ENCODE measurements at places on chromosomes 3 and 15.

GRCh38 chr3:191120447-191121298 is 78.4 kb upstream of the OSTN start:
- DNase-seq = no peak

DNA sequence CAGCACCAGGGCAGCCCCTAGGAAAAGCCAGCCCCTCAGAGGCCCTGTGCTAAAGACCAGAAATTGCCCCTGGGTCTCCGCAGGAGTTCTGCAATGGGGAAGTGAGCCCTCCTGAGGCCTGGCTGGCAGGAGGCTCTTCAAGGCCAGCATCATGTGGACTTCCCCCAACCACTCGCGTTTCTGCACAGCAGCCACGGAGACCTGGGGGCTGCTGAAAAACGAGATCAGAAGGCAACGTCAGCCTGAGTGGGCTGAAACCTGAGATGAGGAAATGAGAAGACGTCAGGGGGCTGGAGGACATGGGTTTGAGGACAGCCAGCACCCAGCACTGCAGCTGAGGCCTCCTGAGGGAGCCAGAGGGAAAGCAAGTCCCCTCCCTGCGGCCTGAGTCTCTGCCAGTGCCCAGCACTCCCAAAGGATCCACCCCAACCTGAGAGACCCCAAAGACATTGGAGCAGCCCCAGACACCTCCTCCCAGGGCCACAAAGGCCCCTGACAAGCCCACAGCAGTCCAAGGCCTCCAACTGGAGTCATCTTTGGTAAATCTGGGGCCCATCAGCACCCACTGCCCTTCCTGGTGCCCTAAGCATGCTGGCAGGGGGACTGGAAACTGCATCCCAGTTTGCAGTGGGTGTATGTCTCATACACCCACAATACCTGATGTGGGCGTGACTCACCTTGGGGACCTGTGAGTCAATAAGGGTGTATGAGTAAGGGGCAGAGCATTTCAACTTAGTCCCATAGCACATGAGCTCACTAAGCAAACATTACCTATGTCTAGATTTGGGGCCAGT is 29.2 kb upstream of the CYP11A1 start:
- no peak for DNase-seq

GRCh38 chr15:55742927-55743728 is at the start of gene PRTG:
PRTG (minus strand) TSS chr15:55743152; CDS start chr15:55742931, 221 bp downstream.
- no peak for DNase-seq

- DNase-seq = no peak
Measured at GRCh38 chr3:45434996-45435395, 46.6 kb downstream of the LARS2 start.

DNA sequence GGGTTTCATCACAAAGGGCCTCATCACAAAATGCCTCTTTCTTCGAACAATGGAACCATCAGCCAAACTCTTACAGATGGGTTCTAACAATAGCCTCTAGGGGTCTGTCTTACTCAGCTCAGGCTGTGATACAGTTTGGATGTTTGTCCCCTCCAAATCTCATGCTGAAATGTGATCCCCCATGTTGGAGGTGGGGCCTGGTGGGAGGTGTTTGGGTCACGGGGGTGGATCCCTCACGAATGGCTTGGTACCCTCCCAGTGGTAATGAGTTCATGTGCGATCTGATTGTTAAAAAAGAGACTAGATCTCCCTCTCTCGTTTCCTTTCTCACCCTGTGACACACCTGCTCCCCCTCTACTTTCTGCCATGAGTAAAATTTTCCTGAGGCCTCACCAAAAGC is 47.9 kb upstream of the LIPC start:
- DNase-seq = no peak

GRCh38 chr15:71804695-71805470 is 5.5 kb upstream of the NR2E3 start:
- DNase-seq = no peak

- no peak for DNase-seq
Measured at GRCh38 chr15:52093539-52094510, 18.8 kb downstream of the BCL2L10 start.

DNA sequence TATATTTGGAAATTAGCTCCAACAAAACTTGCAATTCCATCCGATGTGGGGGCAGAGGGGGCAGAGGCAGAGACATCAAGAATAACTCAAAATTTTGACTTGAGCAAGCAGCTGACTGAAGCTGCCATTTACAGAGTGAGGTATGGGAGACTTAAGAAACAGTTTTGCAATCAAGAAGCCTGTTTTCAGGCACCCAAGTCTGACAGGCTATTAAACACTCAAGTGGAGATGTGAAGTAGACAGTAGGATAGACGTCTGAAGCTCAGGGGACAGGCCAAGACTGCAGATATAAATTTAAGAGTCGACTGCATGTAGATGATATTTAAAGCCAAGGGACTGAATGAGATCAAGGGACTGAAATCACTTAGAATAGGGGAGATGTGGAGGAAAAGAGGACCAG is 9.9 kb upstream of the SH3BP5 start:
- no peak for DNase-seq

DNA sequence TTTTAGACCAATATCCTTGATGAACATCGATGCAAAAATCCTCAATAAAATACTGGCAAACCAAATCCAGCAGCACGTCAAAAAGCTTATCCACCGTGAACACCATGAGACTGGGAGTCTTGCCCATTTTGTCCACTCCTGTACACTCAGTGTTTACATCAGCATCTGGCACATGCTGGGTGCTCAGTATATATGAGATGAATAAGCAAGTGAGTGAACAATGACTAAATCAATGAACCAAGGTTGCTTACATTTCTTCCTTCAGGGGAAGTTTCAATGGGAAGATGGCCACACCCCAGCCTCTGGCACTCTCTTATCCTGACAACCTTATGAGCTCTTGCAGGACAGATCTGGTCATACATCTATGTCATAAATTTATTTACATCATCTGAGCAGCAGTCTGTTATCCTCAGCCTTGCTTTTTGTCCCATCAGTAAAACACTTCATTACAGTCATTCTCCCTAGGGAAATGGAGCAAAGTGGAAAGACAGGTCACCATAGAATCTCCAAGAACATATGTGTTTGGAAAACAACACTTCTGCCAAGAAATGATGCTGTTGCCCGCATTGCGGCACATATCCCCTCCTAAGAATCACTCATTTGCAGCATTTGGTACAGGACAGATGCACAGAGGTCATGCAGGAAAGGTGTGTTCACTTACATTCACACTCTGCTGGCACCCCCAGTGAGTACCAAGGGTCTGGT is 171.8 kb upstream of the EIF1B start:
- DNase-seq = no peak

DNA sequence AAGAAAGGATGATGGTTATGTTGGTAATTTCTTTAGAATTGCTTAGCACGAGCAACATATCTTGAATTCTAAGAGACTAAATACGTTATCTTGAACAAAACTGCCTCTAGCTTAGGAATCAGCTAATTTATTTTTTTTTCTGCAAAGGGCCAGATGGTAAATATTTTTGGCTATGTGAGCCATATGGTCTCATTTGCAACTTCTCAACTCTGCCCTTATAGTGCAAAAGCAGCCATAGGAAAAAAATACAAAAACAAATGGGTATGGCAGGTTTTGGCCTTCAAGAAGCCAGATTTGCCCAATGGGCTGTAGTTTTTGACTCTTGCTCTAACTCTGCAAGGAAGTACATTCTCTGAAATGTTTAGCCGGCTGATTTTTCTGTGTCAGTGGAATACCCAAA is 11.9 kb downstream of the OXSM start:
- DNase-seq = no peak

DNA sequence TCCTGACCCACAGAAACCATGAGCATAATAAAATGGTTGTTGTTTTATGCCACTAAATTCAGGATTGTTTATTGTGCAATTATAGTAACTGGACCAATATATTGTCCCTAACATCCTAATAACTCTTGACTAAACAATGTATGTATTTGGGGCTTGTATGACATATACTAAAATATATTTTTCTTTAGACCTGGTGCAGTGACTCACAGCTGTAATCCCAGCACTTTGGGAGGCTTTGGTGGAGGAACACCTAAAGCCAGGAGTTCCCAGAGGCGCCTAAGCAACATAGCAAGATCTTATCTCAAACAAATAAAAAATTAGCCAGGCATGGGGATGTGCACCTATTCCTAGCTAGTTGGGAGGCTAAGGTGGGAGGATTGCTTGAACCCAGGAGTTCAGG is 180.4 kb downstream of the SUCNR1 start:
- no peak for DNase-seq

GRCh38 chr3:136802481-136802996 is 16.4 kb upstream of the SLC35G2 start:
- no peak for DNase-seq

DNA sequence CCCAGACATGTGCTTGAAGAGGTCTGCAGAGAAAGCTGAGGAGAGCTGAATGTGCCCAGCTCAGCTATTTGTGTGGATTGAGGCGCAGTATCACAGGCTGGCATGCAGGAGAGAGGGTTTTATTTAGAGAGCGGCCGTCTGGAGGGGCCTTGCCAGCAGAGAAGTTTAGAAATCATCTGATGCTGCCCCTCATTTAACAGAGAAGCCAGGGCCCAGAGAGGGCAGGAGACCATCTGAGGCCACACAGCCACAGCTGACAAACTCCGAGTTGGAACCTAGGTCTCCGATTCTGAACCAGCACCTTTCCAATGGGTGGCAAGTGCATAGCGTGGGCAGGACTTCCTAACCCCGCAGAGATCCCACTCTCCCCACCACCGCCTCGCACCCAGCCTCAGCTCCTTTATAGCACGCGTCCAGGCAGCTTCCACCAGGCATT is 101.0 kb downstream of the LSM3 start:
- DNase-seq = no peak

DNA sequence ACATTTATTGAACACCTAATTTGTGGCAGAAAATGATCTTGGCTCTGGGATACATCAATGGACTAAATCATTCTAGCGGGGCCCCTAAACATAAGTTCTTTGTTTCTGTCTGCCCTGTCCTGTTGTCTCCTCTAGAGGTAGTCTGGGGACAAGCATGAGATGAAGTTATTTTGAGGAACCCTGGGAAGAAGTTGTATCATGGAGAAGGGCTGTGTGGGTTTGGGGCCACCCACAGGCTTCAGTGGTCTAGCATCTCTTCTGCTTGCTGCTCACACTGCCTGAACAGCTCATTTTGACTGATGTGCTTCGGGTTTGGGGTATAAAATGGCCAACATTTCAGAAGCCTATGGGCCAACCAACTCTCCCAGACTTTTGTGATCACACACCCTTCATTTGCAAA is 50.3 kb upstream of the OSBPL11 start:
- no peak for DNase-seq

DNA sequence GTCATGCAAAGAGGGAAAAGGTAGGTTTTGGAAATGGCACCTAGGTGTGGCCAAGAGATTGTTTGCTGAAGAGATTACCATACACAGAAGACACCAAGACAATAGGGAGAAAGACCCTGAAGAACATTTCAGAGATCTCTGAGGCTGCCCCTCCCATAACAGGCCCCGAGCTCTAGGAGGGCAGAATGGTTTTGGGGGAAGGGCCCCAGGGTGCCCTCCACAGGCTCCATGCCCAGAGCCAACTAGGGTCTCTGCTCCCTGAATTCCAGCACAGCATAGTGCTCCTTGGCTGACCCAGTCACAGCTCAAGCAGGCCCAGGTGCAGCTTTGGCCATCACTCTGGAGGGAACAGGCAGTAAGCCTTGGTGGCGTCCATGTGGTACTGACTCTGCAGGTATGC is 163.9 kb downstream of the RAB11A start:
- no peak for DNase-seq

GRCh38 chr15:76460871-76461270 is 124.3 kb downstream of the ISL2 start:
- no peak for DNase-seq

DNA sequence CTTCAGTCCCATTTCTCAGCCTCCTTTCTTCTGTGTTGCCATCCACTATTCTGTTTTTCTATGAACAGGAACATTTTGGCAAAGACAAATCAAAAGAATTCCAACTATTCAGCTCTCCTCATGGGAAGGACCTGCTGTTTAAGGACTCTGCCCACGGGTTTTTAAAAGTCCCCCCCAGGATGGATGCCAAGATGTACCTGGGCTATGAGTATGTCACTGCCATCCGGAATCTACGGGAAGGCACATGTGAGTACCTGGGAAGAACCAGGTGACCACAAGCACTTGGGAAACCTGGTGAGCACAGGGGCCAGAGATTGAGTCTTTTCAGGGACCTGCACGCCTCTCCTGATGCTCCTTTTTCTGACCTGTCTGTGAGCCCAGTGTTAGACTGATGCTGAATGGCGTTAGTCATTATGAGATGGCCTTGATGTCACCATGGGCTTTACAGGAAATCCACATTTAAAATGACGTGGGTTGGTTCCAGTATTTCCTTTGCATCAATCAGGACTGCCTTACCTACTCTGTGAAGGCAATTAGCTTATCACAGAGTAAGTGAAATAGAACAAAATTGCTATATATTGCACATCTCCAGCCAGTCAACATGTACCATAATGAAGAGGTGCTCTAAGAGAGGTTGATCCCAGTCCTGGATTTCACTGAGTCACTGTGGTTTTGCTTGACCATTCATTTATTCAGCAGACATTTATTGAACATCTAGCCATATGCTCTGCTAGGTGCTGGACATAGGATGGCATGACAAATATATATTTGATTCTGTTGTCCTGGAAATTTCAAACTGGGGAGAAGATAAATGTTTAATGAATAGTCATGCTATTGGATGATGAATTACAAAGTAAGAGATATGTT is 11.7 kb downstream of the TF start:
- no peak for DNase-seq

GRCh38 chr3:35523074-35523473 is 116.3 kb upstream of the ARPP21 start:
- DNase-seq = no peak

GRCh38 chr3:23271876-23272741 is 69.0 kb downstream of the UBE2E2 start:
- no peak for DNase-seq

DNA sequence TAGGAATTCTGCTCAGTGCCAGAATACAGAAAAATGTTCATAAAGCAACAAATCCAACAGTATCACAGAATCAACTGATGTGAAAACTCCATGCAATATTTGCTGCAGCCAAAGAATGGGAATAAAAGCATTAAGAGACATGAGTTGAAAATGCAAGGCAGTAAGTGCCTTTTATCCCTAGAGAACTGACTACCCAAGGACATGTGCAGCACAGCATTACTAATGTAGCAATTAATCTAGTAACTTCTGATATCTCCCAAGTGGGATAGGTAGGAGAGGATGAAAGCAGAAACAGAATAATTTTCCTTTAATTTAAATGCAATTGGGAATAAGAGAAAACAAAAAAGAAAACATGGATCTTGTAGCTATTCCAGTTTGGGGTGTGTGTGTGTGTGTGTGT is 497.5 kb upstream of the CBLB start:
- no peak for DNase-seq

- DNase-seq = no peak
Measured at GRCh38 chr3:87435926-87436620, 159.7 kb upstream of the POU1F1 start.

- DNase-seq = no peak
Measured at GRCh38 chr15:67280217-67280616, 25.6 kb downstream of the IQCH start.

GRCh38 chr15:96331945-96332636 is 1.6 kb downstream of the NR2F2 start:
- DNase-seq = no peak

GRCh38 chr3:120348065-120348990 is 826 bp downstream of the LRRC58 start:
- no peak for DNase-seq

- no peak for DNase-seq
Measured at GRCh38 chr3:24288496-24289236, 206.0 kb downstream of the THRB start.

- no peak for DNase-seq
Measured at GRCh38 chr3:13165576-13165975, 92.3 kb upstream of the IQSEC1 start.

- no peak for DNase-seq
Measured at GRCh38 chr3:128152419-128153155, 694 bp upstream of the EEFSEC start.

GRCh38 chr3:128498901-128499530 is 6.0 kb upstream of the GATA2 start:
- DNase-seq = no peak
